ENCODE measurements at places on chromosomes 4 and X.
A peak's percentile ranks its signal among the peaks of the same experiment; 100 is the strongest.

DNA sequence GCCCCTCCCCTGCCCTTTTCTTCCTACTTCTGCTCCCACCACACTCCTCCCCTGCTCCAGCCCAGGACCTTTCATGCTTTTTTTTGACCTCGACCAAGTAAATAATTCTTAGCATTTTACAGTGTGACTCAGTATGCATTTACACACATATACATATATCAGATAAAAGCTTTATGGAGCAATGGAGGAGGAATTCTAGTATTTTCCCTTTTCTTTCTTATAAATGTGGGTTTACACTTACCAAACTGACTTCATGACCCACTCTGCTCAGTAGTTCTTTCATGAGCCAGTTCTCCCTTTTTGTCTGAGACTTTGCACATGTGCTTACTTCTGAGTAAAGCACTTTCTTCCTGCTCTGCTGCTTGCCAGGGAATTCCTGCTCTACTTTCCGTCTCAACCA lies 111.8 kb upstream of the H2AZ1 start:
- peak; percentile 45 for DNase-seq

DNA sequence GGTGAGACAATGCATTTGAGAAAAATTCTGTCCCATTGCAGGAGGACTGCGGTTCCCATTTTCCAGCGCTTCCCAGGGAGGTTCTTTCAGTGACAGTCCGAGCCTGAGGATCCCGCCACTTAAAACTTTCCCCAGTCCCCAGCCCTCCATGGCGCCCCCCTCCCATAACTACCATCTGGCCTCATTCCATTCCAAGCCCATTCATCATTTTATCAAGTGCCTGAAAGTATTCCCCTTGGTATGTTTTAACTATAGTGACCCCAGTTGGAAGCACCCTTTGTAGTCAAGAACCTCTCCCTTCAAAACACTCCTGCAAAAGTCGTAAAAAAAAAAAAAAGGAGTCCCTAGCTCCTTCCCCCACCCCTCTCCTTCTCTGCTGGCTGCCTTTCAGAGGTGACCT lies 1.2 kb downstream of the RASL11B start:
- DNase-seq: no peak

- no peak for DNase-seq
Measured at GRCh38 chr4:73277201-73277600, 18.6 kb upstream of the ANKRD17 start.

GRCh38 chr4:153276971-153277370 lies 67.5 kb upstream of the MND1 start:
- no peak for DNase-seq

DNA sequence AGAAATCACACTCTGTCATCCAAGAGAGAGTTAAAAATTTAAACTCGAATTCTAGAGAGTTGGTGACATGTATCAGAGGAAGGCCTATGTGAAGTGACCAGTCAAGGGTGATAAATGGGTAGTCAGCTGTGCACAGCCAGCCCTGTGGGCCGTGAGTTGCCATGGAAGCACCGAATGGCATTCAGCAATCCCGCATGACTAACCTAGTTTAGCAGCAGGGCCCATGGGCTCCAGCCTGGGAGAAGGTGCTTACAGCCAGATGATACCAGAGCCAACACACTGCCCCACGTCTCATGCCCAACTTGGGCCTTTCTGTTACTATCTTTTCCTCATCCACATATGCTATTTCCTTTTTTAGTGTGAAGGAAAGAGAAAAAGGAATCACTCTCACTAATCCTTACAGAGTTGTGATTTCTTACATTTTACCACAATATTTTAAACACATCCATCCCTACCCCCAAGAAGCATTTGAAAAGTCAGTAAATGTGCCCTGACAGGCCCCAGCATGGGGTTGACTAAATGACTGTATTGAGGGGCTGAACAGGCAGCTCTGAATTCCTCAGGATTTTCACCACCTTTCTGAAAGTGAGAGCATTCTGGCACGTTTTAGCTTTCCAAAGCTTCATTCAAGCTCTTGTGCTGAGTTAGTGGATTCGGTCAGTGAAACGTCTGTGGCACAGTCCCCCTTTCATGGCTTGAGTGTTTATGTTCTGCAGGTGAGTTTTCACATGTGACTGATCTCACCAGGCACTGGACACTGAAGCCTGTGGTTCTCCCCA lies 104.2 kb downstream of the AFF1 start:
- peak; percentile 83 for DNase-seq

GRCh38 chrX:68699960-68700746 lies 52.7 kb downstream of the STARD8 start:
- DNase-seq: peak; percentile 2

- DNase-seq: peak; percentile 99
Measured at GRCh38 chr4:13907255-13907751, 279.8 kb upstream of the BOD1L1 start.

GRCh38 chr4:62135565-62136156 lies 935.5 kb downstream of the ADGRL3 start:
- peak; percentile 66 for DNase-seq

GRCh38 chrX:134002921-134003615 lies 17.7 kb upstream of the GPC3 start:
- no peak for DNase-seq

- peak; percentile 22 for DNase-seq
Measured at GRCh38 chr4:30716681-30717207, 3.4 kb upstream of the PCDH7 start.

DNA sequence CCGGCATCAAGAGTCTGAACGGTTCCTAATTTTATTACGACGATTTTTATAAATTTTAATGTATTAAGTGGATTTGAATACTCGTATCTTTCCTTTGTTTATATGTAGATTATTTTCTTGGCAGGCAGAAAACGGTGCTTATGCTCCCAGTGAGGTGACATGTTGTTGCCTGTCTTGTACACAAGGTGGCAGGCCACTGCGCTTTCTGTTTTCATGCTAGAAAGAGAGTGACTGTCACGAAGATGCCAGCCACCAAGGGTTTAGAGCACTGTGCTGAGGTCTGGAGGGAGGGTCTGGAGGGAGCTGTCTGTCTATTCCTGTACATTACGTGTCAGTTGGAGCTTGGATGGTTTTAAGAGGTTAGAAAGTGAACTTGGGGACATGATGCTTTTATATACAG lies 87.7 kb downstream of the SHROOM2 start:
- DNase-seq: peak; percentile 29

- no peak for DNase-seq
Measured at GRCh38 chrX:136650811-136651210, 2.9 kb downstream of the CD40LG start.

- peak; percentile 80 for DNase-seq
Measured at GRCh38 chrX:53433651-53434639, at the start of gene HSD17B10. Gene HSD17B10 (minus strand): TSS chrX:53434370. CDS start chrX:53434345, 25 bp downstream.

DNA sequence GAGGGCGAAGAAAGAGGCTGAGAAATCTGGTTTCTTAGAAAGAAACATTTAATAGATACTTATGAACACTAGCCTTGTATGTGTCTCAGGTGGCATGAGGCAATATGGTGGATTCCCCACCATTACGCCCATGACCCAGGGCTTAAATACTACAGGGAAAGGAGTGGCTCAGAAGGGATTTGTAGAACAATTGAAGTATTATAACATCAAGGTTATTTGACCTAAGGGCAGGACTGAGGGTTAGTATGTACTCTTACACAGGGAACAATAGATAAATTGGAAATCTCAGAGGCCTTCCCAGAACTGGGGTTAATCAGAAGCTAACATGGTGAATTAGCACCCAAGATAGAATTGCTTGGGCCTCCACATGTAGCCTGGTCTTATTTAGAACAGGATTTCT lies 11.0 kb upstream of the USP46 start:
- no peak for DNase-seq

DNA sequence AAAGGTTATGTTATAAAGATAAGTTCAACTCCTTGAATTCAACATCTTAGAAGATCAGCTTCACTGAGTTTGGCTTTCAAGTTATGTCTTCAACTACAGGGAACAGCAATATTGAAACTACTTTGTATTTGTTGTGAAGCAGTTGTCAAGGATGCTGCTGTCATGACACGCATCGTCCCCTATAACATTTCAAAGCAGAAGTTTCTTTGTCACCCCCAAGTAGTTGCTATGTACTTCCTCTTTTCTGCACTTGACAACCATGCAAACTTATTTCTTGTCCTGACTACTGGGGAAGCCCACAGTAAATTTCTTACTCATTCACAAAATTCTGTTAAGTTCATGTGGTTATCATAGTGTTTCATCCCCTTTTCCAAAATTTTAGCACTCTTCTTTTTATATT lies 14.3 kb downstream of the ANTXR2 start:
- peak; percentile 15 for DNase-seq

- no peak for DNase-seq
Measured at GRCh38 chrX:9874483-9874882, 88.3 kb downstream of the SHROOM2 start.

GRCh38 chr4:3786196-3786869 lies 20.1 kb downstream of the ADRA2C start:
- DNase-seq: no peak

- no peak for DNase-seq
Measured at GRCh38 chr4:38516190-38516589, 147.8 kb upstream of the KLF3 start.

- DNase-seq: peak; percentile 78
Measured at GRCh38 chr4:19774690-19775256, 476.9 kb upstream of the SLIT2 start.

- no peak for DNase-seq
Measured at GRCh38 chr4:114399105-114399504, 199.5 kb upstream of the UGT8 start.

DNA sequence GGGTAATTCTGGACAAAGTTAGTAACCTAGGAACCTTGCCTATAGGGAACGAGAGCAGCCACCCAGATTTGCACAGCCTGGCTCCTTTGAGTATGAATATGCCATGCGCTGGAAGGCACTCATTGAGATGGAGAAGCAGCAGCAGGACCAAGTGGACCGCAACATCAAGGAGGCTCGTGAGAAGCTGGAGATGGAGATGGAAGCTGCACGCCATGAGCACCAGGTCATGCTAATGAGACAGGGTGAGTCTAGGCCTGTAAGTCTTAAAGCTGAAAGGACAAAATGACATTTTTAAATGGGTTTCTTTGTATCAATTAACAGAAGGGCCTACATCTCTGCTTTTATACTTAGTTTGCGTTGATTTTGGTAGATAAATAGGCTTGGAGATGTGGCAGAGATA lies 4.7 kb upstream of the ITGB1BP2 start:
- DNase-seq: no peak

DNA sequence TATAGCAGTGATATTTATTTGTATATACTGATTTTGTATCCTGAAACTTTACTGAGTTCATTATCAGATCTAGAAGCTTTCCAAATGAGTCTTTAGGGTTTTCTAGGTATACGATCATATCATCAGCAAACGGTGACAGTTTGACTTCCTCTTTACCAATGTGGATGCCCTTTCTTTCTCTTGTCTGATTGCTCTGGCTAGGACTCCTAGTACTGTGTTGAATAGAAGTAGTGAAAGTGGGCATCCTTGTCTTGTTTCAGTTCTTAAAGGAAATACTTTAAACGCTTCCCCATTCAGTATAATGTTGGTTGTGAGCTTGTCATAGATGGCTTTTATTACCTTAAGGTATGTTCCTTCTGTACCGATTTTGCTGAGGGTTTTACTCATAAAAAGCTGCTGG lies 37.5 kb downstream of the CBR4 start:
- DNase-seq: no peak

GRCh38 chrX:23888887-23889501 lies 18.7 kb downstream of the APOO start:
- DNase-seq: peak; percentile 26

GRCh38 chr4:123408471-123409084 lies 12.0 kb downstream of the SPRY1 start:
- DNase-seq: peak; percentile 23

- no peak for DNase-seq
Measured at GRCh38 chr4:143411527-143412419, 75.1 kb downstream of the GAB1 start.

DNA sequence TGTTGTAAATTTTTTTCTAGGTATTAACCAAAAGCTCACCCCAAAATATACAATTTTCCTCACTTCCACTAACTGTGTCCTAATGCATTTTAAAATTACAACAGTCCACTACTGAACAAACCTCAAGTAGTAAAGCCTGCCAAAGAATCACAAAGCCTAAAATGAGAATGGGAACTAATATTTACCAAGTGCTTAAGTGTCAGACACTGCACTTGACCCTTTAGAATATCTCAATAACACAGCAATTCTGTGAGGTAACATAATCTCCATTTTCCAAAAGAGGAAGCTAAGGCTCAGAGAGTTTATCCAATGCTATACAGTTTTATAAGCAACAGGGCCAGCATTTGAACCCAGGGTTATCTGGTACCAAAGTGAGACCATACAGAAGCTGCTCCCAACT lies 4.9 kb downstream of the SLC9A7 start:
- DNase-seq: no peak

DNA sequence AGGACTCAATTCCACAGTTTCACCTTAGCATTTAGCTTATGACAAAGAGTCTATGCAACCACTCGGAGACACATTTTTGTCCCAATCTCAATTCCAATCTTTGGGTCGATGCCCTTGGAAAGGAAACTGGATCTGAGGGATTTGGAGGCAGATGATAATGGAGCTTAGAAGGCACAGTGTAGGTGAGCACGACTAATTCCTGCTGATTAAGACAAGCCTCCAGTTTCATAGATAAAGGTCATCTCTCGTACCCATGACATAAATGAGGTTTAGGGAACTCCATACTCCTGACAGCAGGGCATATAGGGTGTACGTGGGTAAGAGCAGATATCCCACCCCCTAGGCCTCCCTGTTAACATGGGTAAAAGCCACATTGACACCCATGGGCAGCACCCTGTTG lies 24.4 kb upstream of the ZNF718 start:
- no peak for DNase-seq

- no peak for DNase-seq
Measured at GRCh38 chr4:81495345-81495744, 23.6 kb upstream of the RASGEF1B start.

GRCh38 chr4:108484187-108484586 lies 136.2 kb upstream of the RPL34 start:
- peak; percentile 41 for DNase-seq

DNA sequence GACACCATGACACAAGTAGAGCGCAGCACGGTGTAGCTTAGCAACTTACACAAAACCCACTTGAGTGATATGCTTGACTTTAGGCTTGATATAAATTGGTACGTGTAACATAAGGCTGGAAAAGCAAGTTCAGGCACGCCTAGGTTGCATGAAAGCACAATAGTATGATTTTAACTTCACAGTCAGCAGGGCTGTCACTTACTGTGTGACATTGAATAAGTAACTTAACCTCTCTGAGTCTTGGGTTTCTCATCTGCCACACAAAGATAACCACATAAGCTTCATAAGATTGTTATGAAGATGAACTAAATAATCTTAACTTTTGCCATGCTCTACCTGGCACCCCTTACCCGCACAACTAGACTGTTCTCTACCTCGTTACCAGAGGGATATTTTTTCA lies 9.5 kb downstream of the SRD5A3 start:
- no peak for DNase-seq

- no peak for DNase-seq
Measured at GRCh38 chr4:117634716-117635115, 399.6 kb upstream of the NDST3 start.

Measured in fibroblast of skin of back (primary cell).